ENCODE measurements at places on chromosomes 6 and 20. TPM values are rescaled to one million over a fixed set of nuclear protein-coding genes. Genes with fewer than 3 reads are reported as not detected.

DNA sequence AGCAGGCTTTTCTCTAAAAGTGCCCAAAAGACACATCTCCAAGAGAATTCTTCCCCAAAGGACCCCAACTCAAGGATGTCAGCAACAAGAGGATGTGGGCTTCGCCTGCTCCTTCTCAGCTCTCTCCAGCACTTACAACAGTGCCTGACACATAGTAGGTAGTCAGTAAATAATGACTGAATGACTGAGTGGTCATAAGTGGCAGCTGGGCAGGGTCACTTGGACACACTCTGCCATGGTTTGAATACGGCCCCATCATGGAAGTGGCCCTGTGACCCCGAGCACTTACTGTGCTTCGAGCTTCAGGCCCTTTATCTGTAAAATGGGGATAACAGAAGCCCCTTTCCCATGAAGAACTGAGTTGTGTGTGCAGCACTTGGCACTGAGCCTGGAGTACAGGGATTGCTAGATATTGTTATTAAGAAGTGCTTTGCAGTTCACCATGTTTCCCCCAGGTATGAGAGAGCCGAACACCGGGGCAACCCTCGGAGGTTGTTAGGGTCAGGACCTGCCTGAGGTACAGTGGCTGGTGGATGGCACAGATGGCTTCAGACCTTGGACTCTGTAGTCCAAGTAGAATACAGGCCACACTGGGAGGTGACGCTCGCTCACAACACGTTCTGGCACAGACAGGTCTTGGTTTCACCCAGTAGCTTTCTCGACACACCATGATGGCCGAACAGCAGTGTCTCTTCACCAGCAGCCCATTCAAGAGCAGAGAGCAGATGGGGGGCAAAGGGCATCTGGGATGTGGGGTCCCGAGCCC, 56.0 kb downstream of the NOL4L start:
- DNase-seq, result no peak

DNA sequence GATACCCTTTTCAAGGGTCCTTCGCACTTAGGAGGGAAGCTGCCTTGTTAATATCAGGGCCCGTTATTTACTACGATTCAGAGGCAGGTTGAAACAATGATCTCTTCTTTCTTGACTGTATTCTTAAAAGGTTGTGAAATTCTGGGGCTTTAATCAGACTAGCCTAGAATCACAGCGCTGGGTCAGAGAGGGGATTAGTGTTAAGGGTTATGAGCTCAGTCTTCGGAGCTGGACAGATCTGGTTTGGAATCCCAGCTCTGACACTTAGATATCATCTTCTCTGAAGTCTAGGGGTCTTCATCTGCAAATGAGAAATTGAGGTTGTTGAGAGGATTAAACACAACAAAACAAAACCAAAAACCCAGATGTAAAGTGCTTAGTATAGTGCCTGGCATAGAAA, 77.4 kb downstream of the CD83 start:
- no peak for DNase-seq

HRH3 gene
- polyA plus RNA-seq, result not detected

BCAS1 gene
- 0.54 TPM for polyA plus RNA-seq

- DNase-seq, result no peak
Measured at GRCh38 chr20:22182148-22182547, 402.2 kb downstream of the FOXA2 start.

DNA sequence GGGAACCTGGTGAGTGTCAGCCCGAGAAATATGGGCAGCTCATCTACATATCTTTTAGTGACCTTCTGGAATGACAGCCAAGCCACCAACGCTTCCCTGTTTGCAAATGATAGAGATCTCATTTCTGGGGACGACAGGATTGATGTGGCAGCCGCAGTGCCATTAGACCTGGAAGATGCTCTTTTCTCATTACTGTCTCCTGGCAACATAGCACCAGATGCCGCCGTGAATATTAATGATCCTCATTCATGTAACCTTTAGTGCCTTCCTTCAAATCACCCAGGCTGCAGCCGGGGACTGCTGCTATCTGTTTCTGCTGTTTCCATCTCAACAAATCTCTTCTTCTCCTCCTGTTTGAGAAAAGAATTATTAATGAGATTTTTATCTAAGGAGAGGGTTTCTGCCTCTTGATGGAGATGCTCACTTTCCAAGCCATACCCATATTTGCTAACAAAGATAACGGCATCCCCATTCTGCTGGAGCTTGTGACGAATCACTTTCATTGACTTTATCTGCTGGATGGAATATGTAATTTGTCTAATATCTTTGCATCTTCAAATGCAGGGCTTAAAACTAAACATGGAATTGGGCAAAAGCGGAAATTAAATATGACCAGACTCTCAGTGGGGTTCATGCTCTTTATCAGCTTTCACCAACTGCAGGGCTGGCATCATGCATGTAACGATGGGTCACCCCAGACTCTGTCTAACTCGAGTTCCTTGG, 74.8 kb upstream of the KIF16B start:
- DNase-seq, result no peak

- peak; percentile 46 for DNase-seq
Measured at GRCh38 chr20:47576516-47577033, 74.9 kb downstream of the NCOA3 start.

All from GM12878 (cell line).